ENCODE measurements at places on chromosomes 5 and 9.

- no peak for DNase-seq
- H3K27ac ChIP-seq = no peak overlapping the region
- peaks cover 6% of the 10 kb centered on the region for H3K4me1 ChIP-seq
- H3K4me3 ChIP-seq = no peak overlapping the region
These were observed 127.1 kb downstream of the ADAMTSL1 start for GRCh38 chr9:18601026-18601425.

DNA sequence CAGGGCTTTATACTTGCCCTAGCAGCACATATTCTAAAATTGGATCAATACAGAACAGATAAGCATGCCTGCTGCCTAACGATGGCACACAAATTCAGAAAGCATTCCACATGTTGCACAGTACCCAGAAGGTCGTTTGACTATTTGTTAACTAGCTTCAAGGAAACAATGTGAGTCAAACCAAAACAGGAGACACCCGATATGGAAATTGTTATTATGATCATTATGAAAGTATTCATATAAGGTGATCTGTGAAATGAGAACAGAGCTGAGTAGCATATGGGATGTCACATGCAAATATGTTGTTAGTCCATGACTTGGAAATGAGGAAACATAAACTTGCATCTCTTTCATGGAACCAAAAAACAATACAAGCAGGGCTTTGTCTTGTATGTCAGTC lies 56.3 kb upstream of the BICD2 start:
- no peaks in the 10 kb centered on the region for H3K4me1 ChIP-seq
- H3K36me3 ChIP-seq = no peaks in the 10 kb centered on the region
- H3K27ac ChIP-seq = no peak overlapping the region
- H3K4me3 ChIP-seq = no peak overlapping the region
- H3K27me3 ChIP-seq = peaks cover 21% of the 10 kb centered on the region

GRCh38 chr9:137139468-137140150 lies 655 bp downstream of the GRIN1 start:
- H3K27ac ChIP-seq = no peak overlapping the region
- H3K36me3 ChIP-seq = no peaks in the 10 kb centered on the region
- peak; percentile 55 for DNase-seq
- H3K4me3 ChIP-seq = no peak overlapping the region
- no peaks in the 10 kb centered on the region for H3K4me1 ChIP-seq
- H3K27me3 ChIP-seq = peaks cover 53% of the 10 kb centered on the region

DNA sequence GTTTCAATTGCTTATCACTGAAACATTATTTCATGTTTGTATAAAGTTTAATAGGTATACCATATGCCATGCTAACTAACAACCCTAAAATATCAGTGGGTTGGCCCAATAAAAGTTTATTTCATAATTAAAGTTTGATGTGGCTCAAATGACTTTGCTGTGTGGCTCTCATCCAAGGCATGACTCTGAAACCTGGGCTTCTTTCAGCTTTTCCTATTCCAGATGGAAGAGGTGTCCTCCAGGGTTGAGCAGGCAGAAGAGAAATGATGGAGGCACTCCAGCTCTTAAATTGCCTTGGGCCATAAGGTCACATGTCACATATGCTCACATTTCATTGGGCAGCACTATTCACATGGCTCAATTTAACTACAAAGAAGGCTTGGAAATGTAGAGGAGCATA lies 101.9 kb downstream of the MACIR start:
- no peaks in the 10 kb centered on the region for H3K4me1 ChIP-seq
- H3K27ac ChIP-seq = no peak overlapping the region
- H3K27me3 ChIP-seq = no peaks in the 10 kb centered on the region
- DNase-seq = no peak
- H3K36me3 ChIP-seq = no peaks in the 10 kb centered on the region
- no peak overlapping the region for H3K4me3 ChIP-seq

- H3K27ac ChIP-seq = no peak overlapping the region
- DNase-seq = no peak
- no peaks in the 10 kb centered on the region for H3K4me1 ChIP-seq
- H3K27me3 ChIP-seq = no peaks in the 10 kb centered on the region
These were observed 26.0 kb upstream of the SLC2A8 start for GRCh38 chr9:127370672-127371648.

- no peaks in the 10 kb centered on the region for H3K36me3 ChIP-seq
- H3K4me1 ChIP-seq = peaks cover 18% of the 10 kb centered on the region
- no peak for DNase-seq
These were observed 10.0 kb downstream of the TCF7 start for GRCh38 chr5:134124289-134125038.

GRCh38 chr9:33748633-33749304 lies 46.6 kb upstream of the PRSS3 start:
- H3K4me3 ChIP-seq = no peak overlapping the region
- H3K4me1 ChIP-seq = peaks cover 14% of the 10 kb centered on the region
- no peak overlapping the region for H3K27ac ChIP-seq
- no peak for DNase-seq

- H3K36me3 ChIP-seq = no peaks in the 10 kb centered on the region
- no peaks in the 10 kb centered on the region for H3K4me1 ChIP-seq
- H3K27me3 ChIP-seq = no peaks in the 10 kb centered on the region
- H3K4me3 ChIP-seq = no peak overlapping the region
These were observed 922.2 kb upstream of the SEMA6A start for GRCh38 chr5:117496801-117497200.

DNA sequence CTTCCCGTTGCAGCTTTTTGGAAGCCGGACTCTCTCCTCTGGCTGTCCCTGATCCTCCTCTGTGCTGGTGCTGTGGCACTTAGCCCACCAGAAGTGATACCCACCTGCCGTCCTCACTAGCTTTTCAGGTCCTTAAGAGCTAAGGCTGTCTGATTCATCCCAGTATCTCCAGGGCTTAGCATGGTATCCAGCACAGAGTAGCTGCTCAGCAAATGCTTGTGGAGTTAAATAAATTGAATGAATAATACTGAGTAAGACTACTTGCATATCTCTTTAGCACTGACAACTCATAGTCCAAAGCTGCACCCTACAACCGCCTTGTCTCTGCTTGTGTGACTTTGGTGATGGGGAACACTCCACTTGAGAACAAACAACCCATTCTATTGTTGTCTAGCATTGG lies 7.7 kb upstream of the XPA start:
- H3K4me3 ChIP-seq = no peak overlapping the region
- no peak for DNase-seq
- peak overlapping the region; percentile 65 for H3K27ac ChIP-seq
- no peaks in the 10 kb centered on the region for H3K36me3 ChIP-seq

DNA sequence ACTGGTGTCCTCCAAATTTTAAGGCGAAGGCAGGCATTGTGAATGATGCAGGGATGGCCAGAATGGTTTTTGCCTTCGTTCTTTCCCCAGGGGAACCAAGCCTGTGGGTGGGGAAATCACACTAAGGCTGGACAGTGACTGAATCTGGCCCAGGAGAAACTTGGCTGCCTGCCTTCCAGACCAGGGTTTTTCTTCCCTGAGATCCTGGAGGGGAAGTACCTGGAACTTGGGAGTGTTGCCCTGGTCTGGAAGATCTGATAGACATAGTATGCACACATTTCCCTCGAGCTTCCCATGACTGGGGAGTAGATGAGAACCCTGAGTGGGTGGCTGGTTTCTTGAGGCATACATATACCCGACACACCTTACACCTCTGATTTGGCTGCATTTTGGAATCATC lies 664 bp upstream of the IL11RA start:
- H3K4me1 ChIP-seq = peaks cover 6% of the 10 kb centered on the region
- peak overlapping the region; percentile 70 for H3K27ac ChIP-seq
- H3K4me3 ChIP-seq = peak overlapping the region; percentile 32
- no peaks in the 10 kb centered on the region for H3K27me3 ChIP-seq
- H3K36me3 ChIP-seq = peaks cover 22% of the 10 kb centered on the region

- no peaks in the 10 kb centered on the region for H3K36me3 ChIP-seq
- no peak for DNase-seq
- no peak overlapping the region for H3K4me3 ChIP-seq
- H3K27me3 ChIP-seq = no peaks in the 10 kb centered on the region
- H3K27ac ChIP-seq = no peak overlapping the region
- no peaks in the 10 kb centered on the region for H3K4me1 ChIP-seq
These were observed 481.6 kb upstream of the KIF2A start for GRCh38 chr5:61824396-61824795.

- H3K27ac ChIP-seq = no peak overlapping the region
- no peak for DNase-seq
- no peak overlapping the region for H3K4me3 ChIP-seq
- H3K4me1 ChIP-seq = peaks cover 9% of the 10 kb centered on the region
These were observed 5.2 kb upstream of the RAPGEF6 start for GRCh38 chr5:131640043-131640856.

GRCh38 chr9:22446950-22447617 lies 460 bp downstream of the DMRTA1 start:
- H3K4me3 ChIP-seq = peak overlapping the region; percentile 60
- peak overlapping the region; percentile 21 for H3K27ac ChIP-seq
- peaks cover 3% of the 10 kb centered on the region for H3K27me3 ChIP-seq
- peaks cover 11% of the 10 kb centered on the region for H3K4me1 ChIP-seq

- no peak for DNase-seq
- H3K36me3 ChIP-seq = no peaks in the 10 kb centered on the region
- H3K4me1 ChIP-seq = peaks cover 4% of the 10 kb centered on the region
These were observed 53.3 kb upstream of the SPATA31D4 start for GRCh38 chr9:81874931-81875330.

GRCh38 chr9:89175828-89176261 lies 2.8 kb downstream of the SHC3 start:
- H3K27me3 ChIP-seq = peaks cover 27% of the 10 kb centered on the region
- DNase-seq = no peak
- no peak overlapping the region for H3K27ac ChIP-seq

- H3K36me3 ChIP-seq = no peaks in the 10 kb centered on the region
- H3K4me1 ChIP-seq = no peaks in the 10 kb centered on the region
- H3K27me3 ChIP-seq = no peaks in the 10 kb centered on the region
- no peak overlapping the region for H3K27ac ChIP-seq
These were observed 36.1 kb upstream of the UBE2D2 start for GRCh38 chr5:139524940-139525585.

- no peak for DNase-seq
- peaks cover 21% of the 10 kb centered on the region for H3K4me1 ChIP-seq
- H3K27ac ChIP-seq = no peak overlapping the region
These were observed 22.1 kb downstream of the CEMIP2 start for GRCh38 chr9:71746023-71746757.
